ENCODE measurements at places on chromosomes 1 and 21.

GRCh38 chr1:178310685-178311105, 186.1 kb downstream of the CLEC20A start:
- no peak for DNase-seq

- DNase-seq, result no peak
Observed at GRCh38 chr1:111513410-111514020, 10.1 kb upstream of the ADORA3 start.

- DNase-seq, result no peak
Observed at GRCh38 chr1:183403498-183403897, 14.7 kb downstream of the NMNAT2 start.

- no peak for DNase-seq
Observed at GRCh38 chr1:204937901-204938300, 67.2 kb downstream of the NFASC start.

DNA sequence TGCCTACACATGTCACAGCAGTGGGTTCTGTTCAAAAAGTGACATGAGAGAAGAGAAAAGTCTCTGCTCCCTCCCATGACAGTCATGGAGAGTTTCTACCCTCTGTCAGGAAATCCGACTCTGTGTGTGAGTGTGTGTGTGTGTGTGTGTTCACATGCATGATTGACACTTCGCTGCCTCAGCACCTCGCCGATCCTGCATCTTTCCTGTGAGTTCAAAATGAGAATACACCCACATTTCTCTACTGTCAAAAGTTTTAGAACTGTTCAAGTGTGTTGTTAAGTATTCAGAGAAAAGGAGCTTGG, 46.2 kb upstream of the COX20 start:
- DNase-seq, result no peak

Measured in activated T-cell treated with anti-CD3 and anti-CD28 coated beads, Interleukin-2, amount 50 U/mL, for 1 hour (primary cell).